ENCODE measurements at places on chromosomes 5 and 9.

- DNase-seq, result no peak
These were observed 53.2 kb downstream of the TRIP13 start for GRCh38 chr5:945691-946551.

DNA sequence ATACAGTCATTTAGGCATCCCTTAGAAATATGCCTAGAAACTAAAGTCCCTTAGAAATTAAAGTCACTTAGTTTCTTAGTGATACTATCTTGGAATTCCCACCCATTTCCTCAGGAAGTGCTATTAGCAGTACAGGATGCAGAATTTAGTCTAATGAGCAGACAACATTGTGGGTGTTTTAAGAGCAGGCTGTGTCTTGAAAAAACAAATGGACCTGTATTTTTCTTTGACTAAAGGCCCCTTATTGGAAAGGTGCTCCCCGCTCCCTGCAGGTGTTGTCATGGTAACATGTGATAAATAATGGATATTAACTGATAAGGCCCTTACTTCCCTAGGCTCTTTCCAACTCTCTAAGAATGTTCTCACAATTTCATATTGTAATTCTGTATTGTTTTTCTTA, 38.8 kb upstream of the STARD4 start:
- no peak for DNase-seq

DNA sequence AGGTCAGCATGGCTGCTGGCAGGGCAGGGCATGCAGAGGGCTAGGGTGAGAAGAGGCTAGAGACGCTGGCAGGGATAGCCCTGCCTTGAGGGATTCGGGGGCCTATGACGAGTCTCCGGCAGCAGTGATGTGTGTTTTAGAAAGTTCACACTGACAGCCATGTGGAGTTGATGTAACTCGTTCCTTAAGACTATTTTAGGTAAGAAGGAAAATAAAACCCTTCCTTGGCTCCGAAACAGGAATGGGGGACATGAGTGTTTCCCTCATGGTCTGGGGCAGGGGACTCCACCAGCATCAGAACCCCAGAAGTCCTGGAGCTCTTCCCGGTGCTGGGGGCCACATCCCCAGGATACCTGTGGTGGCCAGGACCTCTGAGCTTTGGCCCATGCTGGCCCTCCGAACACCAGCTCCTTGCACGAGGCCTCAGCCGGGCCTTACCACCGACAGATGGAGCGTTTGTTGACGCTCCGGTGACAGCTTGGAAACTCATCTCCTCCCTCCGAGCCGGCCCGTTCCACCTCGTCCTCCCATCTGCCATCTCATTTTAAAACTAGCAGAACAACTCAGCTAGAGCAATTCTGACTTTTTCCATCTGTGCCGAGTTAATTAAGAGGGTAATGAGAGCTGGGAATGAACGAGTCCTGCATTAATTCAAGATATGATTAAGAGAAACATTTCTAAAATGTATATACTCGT, 337.7 kb downstream of the CDK5RAP2 start:
- peak; percentile 36 for DNase-seq

GRCh38 chr5:177194268-177194667, 60.7 kb downstream of the NSD1 start:
- no peak for DNase-seq

DNA sequence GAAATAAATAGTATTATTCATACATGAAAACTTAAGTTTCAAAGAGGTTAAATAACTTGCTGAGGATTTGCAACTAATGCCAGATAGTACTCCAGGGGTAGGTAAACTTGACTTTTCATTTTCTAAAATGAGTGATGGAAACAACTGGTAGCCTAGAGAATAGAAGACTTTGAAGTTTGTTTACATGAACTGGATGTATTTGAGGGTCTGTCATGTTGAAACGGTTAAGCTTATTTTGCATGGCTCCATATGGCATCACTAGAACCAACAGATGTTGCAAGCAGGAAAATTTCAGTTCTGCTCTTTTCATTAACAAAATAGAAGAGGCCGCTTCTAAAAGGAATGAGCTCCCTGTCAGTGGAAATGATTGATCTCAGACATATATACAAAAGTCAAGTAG, 105.1 kb upstream of the SGCD start:
- DNase-seq, result no peak

DNA sequence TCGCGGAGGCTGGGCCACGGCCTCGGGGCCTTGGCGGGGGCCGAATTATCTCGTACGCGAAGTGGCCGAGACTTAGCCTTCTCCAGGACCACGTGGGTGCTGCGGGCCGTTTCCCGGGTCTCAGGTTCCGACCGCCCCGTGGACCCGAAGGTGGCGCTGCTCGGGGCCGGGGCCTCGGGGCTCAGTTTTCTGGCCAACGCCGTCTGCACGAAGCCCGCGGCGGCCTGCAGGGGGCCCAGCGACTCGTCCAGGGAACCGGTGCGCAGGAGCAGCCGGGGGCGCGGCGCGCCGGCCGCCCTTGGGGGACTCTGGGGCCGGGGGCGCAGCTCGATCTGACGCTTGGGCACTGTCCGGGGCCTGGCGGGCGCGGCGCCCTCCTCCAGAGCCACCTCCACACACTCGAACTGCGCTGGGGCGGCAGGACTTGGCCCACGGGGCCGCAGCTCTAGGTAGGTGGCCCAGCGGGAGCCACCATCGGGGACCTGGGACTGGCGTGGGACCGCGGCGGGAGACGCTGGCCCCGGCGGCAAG, 716 bp downstream of the PROB1 start:
- no peak for DNase-seq

DNA sequence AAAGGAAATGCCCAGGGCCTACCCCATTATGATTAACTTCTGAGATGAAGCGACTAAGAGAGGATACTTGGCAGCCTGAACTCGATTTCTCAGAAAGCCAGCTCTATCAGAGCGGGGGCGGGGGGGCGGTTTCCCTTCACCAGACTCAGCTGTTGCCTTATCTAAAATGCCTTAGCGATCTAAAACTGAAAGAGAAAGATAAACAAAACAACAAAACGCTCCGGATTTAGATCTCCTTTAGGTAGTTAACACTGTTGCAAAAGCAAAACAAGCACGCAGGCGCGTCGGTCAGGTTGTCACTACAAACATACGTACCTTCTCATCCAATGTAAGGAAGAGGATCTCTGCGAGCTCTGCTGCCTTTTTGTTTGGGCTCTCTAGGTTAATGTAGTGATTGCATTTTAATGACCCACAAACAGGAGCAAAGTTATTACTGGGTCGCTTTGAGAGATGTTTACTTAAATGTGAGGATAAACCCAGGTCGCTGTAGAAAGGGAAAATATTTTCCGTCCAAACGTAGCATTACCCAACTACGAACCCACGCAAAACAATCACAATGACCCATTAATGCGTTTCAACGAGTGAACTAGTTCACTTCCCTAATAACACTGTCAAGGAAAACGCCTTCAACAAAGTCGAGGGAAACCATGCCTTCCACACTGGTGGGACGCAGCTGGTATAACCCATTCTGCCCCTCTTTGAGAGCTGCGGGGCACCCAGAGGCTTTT, 982 bp downstream of the EPB41L4A start:
- DNase-seq, result no peak

DNA sequence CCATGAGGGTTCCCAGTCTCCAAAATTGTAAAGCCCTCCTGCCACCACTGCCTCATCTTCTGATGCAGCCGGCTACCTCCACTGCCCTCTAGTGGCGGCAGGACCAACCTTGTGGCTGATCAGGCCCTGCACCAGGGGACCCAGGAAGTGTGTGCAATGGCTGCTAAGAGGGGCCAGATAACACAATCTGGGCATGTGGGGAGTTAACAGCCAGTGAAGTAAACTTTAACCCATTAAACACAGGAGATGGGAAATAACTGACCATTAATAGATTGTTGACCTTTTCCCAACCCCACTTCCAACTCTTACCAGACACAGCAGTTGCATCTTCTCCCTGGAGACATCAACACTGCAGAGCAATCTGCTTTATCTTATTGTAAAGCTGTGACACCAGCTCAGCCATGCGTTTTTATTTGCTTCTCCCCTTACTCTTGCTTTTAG, 63.3 kb downstream of the FREM1 start:
- DNase-seq, result peak; percentile 83

GRCh38 chr5:59597690-59598546, 295.6 kb downstream of the PDE4D start:
- DNase-seq, result no peak

DNA sequence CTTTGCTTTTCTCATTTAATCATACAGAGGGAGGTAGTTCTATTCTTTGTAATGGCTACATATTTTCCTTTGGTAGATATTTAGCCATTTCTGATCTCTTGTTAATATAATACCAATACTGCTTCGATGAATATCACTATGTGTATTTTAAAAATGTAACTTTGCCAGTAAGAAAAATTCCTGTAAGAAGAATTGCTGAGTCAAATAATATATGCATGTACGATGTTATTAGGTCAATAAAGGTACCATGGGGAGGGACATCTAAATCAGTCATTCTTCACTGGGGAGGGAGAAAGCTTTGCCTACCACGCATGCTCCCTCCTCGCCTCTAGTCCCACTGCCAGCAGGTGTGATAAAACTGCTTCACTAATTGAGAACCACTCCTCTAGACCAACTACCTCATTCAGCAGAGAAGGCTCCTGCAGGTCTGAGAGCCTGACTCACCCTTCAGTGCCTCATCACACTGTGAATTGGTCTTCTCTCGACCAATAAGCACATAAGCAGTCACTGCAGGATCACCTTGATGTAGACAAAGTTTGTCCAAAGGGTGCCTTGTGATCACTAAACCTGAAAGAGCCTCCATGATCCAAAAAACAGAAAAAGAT, 56.1 kb upstream of the TBCA start:
- no peak for DNase-seq

GRCh38 chr5:138458856-138459255, 6.4 kb upstream of the EGR1 start:
- DNase-seq, result no peak

GRCh38 chr5:32058997-32059396, 115.1 kb downstream of the GOLPH3 start:
- no peak for DNase-seq

- no peak for DNase-seq
These were observed 35.6 kb upstream of the ANXA1 start for GRCh38 chr9:73116031-73116430.

GRCh38 chr5:97131921-97132320, 10.5 kb downstream of the LIX1 start:
- no peak for DNase-seq

GRCh38 chr5:43769571-43770355, 166.8 kb downstream of the NNT start:
- DNase-seq, result peak; percentile 6

DNA sequence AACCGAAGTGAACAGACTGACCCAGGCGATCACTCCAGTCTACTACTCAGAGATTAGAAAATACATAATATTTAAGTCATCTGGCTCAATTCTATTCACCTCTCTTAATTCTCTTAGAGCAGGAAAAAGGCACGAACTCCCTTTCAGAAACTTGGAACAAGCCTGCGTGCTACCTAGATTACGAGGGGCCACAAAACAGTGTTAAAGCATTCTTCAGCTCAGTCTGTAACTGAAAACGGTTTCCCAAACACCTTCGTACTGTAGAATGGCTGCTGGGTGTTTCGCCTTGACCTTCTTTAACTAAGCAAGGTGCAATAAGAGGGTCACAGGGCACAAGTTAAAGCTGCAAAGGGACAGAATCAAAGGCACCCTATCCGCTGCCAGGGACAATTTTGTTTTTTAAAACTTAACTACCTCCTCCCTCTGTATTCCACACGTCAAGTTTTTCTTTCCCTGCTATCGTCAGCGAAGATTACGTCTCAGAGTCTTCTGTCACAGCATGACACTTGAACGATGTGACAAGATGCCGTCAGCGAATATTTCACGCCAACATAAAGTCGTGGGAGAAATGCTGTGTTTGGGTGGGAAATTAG, 687 bp downstream of the LYSMD3 start:
- no peak for DNase-seq

GRCh38 chr9:97505845-97506244, 4.4 kb downstream of the TMOD1 start:
- no peak for DNase-seq

DNA sequence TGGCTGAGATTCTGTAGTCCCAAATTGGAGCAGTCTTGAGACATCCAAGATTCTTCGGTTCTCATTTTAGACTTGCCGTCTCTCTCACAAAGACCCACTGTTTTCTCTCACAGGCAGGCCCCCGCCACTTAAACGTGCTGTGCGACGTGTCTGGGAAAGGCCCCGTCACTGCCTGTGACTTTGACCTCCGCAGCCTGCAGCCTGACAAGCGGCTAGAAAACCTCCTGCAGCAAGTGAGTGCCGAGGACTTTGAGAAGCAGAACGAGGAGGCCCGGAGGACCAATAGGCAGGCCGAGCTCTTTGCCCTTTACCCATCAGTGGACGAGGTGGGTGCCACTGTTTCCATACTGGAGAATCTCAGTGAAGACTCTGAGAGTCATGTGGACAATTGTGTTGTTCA, 97.2 kb downstream of the DOCK8 start:
- no peak for DNase-seq

DNA sequence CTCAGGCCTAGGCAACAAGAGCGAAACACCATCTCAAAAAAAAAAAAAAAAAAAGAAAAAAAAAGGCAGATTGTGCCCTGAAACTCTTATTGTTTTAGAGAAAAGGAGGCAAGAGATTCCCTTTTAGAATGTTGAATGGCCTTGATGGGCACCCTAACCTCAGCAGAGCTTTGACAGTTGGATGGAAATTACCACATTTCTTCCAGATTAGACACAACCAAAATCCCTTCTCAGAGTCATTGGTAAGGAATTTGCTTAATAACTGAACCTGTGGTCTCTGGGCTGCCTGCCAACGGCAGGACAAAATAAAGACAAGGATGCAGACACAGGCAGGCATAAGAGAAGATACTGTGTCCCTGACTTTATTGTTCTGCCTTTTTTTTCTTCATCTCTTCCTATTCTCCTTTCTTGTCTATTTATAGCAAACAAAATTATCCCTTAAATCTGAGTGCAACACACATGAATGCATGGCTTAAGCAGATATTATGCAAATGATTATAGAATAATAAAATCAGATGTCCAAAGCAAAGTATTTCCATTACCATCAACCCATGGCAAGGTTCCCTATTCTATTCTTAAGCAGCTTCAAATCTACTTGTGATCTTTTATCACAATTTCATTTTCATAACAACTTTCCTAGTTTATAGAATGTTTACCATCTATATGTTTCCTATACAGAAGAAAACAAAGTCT, 37.3 kb upstream of the TRIO start:
- DNase-seq, result peak; percentile 37

DNA sequence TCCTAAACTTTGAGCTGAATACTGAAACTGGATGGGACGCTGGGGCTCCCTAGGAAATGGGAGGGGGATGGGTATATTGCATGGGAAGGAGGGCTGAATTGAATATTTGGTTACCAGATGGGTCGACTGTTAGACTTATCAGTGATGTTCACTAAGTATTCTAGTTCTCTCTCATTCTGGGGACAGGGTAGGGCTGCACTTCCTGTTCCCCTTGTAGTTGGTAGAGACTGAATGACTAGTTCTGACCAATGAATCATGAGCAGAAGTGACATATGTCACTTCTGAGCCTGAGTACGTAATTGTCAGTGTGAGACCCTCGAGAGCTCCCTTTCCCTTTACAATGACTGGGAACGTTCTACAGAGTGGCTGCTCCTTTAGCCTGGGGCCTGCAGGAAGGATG, 55.5 kb upstream of the DMRT1 start:
- DNase-seq, result no peak

DNA sequence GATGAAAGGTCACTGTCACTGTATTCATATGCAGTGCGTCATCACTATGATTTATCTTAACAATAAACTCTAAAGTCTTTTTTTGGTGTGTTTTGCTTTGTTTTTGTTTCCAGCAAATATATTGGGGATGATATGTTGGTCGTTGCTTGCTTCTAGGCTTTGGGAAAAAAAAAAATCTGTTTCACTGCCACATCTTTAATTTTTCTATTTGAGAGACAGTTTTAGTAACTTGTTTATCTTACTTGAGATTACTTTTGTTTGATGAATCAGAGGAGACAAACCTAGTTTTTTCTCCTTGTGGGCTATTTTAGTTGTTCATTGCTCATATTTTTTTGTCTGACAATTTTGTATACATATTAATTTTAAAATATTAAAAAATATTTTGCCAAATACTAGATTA, 19.4 kb downstream of the CWC27 start:
- no peak for DNase-seq

All from NCI-H446 (cell line).